ENCODE measurements at places on chromosomes 11 and 22.
A peak's percentile ranks its signal among the peaks of the same experiment; 100 is the strongest.

DNA sequence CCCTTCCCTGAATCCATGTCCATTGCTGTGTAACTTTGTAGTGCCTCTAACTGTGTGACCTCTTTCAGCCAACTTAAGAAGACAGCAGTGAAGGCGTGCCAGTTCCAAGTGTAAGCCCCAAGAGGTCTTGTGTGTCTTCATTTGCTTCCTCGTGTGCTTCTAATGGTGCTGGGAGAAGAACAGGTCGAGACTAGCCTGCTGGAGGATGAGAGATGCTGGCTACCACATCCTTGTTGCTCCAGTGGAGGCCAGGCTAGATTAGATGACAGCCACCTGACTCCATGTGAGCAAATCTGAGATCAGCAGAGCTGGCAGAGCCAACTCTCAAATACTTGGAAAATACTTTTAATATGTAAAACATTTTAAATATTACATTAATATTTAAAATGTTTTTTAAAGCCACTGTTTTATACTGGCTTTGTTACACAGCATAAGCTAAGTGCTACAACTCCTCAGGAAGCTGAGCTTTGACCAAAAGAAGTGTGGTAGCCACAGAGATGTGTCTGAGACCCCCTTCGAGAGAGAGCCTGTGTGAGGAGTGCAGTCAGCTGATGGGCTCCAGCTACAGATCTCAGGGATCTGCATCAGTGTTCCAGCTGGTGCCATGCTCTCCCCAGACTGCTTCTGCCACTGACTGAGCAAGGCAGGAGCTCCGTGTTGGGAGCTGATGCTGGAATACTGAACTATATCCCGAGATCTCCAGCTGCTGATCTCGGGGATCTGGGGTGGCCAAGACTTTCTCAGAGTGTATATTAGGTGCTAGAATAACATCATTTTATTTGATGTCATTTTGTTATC, 8.9 kb downstream of the KCNJ11 start:
- no peak for DNase-seq

DNA sequence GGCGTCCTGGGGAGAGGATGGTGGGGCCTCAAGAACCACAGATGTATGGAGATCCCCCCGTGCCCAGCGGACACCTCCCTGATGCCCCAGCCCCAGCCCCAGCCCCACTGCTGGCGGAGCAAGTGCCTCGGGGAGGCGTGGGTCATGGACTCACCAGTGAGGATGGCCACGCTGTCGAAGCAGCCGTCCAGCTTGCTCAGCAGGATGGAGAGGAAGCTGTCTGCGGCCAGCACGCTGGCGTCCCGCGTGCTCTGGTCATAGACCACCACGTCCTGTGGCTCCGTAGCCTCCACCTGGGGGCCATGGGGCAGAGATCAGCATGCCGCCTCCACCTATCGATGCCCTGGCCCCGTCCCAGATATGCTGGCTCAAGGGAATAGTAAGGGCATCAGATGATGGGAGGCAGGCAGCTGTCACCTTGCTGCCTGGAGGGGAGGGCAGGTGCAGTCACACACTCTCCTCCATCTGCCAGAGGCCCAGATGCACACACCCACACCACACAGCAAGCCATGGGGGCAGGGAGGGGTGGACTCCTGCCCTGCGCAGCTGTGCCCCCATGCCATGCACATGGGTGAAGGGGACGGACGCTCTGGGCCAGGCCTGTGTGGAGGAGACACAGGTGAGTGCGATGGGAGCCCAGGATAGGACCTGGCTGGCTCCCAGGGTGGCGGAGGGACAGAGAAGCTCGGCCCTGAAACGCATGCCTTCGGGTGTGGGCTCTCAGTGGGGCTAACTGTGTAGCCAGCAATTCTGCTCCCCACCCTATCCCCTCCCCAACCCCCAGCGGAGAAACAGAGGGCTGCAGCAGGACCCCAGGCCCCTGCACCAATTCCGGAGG, 8.2 kb downstream of the DUSP8 start:
- DNase-seq: no peak

DNA sequence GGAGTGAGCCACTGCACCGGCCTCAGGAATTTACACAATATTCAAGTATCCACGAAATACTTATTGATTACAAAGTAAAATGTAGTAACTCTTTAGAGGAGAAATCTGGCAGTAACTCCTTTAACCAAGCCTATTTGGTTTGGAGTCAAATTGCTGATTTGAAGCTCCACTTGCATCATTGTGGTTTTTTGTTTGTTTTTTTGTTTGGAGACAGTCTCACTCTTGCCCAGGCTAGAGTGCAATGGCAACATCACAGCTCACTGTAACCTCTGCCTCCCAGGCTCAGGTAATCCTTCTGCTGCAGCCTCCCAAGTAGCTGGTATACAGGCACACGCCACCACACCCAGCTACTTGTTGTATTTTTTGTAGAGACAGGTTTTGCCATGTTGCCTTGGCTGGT, 6.4 kb upstream of the QSER1 start:
- no peak for DNase-seq

DNA sequence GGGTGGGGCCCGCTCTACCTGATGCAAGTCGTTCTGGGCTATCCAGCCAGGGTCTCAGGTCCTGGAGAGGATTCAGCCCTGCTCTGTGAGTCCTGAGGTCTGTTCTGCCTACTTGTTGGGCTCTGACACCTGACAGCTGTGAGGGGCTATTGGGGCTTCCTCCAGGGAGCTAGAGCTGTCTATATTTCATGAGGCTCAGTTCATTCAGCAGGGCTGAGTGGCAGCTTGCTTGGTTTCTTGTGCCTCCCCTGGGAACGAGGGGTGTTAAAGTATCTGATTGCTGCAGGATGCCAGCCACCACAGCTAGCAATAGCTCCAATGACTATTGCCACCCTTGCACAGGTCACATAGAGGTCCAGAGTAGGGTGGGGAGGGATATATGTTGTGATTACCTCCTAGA, 26.7 kb downstream of the INSC start:
- DNase-seq: no peak

DNA sequence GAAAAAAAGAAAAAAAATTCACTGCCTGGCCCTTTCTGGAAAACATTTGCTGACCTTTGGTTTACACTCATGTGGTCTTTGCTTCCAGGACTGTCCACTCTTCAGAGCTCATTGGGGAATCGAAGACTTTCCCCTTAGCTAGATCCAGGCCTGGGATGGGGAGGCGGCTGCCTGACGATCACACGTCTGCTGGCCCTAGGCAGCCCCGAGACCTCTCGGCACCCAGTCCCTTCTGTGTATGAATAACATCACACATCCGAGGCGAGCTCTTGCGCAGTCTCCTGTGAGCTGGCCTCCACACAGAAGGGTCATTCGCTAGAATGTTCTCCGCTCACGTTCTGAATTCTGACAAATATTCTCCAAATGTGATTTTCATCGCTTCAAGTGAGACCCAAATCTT, 25.7 kb upstream of the GAL start:
- no peak for DNase-seq

GRCh38 chr11:78851878-78852586, 277.4 kb upstream of the NARS2 start:
- no peak for DNase-seq

DNA sequence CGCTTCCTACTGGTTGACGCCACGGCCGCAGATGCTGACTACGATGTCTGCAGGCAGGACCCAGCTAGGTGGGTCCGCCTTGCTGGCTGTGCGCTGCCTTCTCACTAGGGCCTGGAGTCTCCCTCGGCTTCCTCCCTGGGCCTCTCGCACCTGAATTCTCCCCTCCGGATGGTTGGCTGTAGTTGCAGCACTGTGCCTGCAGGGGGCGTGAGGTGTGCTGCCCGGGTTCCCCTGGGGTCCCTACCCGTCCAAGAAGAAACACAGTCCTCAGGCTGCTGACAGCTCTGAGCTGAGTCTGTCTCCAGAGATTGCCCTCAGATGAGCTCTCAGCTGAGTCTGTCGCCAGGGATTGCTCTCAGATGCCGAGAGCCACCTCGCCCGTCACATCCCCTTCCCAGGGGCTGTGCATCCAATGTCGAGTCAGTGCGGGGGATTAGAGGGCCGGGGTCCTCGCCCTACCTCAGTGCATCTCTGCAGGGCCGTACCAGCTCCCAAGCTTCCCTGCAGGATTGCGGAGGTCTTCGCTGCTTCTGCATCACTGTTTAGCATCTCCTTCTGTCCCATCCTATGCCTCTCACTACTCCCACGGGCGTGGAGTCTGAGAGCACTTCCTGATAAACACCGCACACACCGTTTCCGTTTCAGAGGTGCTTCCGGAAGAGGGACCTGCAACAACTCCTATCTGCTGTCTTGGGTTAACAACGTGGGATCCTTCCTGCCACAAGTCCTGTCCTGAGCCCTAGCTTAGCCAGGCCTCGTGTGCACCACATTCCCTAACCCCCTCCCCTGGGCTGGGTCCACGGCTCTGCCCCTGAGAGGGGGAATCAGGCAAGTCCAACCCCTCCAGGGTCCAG, 196.9 kb downstream of the CSNK2A3 start:
- DNase-seq: peak; percentile 29

DNA sequence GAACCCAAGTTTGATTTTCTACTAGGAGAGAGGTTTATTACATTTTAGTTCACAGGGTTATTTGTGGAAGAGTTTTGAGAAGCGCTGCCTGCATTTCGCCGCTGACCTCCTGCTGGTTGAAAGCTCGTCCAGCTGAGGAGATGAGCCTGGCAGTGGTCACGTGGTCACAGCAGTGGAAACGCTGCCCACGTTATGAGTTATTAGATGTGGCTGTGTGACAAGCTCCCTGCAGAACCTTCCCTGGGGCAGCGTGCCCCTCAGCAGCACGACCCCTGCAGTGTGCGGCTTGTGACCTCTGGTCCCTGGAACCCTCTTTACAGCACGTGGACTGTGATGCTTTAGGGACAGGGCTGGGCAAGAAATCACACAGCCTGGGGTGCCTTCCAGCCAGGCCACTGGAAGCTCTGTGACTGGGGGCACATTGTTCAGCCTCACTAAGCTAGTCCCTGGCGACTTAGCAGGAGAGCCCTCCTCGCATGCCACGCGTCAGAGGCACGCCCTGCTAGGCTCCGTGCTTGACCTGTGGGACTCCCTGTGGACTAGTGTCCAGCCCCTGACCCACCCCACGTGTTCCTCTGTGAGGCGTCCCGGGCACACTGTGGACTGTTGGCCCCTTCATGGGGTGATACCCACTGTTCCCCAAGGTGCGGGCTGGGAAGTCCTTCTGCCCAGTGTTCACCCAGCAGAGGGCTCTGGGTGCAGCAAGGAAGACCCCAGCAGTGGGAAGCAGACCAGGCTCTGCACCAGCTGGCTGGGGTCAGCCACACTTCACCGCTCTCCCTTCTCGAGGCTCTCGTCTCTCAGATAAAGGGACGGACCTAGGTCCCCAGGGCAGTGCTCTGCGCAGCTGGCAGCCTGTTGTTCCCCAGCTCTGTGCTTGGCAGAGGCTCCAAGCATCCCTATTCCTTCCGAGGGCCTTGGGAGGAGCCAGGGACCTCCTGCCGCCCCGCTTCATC, 349.5 kb downstream of the TBC1D22A start:
- no peak for DNase-seq

GRCh38 chr11:8233691-8234424, 29.8 kb downstream of the LMO1 start:
- peak; percentile 68 for DNase-seq

- no peak for DNase-seq
Observed at GRCh38 chr11:11937957-11938356, 70.5 kb downstream of the DKK3 start.

DNA sequence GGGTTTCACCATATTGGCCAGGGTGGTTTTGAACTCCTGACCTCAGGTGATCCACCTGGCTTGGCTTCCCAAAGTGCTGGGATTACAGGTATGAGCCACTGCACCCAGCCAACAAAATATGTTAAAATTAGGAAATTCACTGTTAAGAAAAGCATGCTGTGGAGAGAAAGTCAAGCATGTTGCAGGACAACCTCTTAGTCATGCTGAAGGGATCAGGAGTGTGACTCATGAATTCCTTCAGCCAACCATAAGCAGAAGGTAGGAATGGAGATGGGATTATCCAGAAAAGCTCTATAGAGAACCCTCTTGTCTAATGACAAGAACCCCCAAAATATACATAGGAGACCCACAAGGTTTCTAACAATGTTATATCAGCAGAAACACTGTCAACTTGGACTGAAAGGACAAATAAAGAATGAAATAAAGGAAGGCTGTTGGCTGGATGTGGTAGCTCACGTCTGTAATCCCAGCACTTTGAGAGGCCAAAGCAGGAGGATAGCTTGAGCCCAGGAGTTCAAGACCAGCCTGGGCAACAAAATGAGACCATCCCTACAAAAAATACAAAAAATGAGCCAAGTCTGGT, 16.0 kb downstream of the MRTFA start:
- no peak for DNase-seq
